ENCODE measurements at places on chromosomes 12 and 14. TPM values are rescaled to one million over a fixed set of nuclear protein-coding genes. Genes with fewer than 3 reads are reported as not detected.

DNA sequence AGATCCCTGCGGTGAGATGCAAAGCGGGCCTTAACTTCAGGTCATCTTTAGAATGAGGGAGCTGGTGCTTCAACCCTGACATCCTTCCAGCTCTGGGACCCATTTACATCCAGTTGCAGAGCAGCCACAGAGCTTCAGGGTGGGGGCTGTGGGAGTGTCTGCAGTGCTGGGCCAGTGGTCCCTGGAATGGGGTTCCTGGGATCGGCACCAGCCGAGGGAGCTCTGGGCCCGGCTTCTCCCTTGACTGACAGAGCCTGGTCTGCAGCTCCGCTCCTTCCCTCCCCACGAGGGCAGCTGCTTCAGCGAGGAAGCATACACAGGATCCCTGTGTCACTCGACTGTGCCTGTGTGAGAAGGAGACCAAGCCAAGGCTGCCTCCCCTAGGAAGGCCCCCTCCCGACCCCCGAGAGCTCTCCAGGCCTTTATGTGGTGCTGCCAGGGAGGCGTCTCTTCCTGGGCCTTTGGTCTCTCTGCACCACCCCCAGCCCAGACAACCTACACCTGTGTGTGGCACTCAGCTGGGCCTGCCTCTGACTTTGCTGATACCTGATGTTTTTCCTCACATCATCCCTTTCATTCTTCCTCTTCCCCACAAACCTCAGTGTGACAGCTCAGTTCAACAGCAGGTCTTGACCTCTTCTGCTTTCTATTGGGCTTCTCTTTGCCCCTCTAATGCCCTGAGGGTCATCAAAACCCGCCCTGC, 48.1 kb upstream of the RIN3 start:
- no peak for DNase-seq

Gene KRT74
- total RNA-seq, result not detected

- no peak for DNase-seq
Observed at GRCh38 chr14:72739446-72740405, 154.2 kb downstream of the DPF3 start.

DNA sequence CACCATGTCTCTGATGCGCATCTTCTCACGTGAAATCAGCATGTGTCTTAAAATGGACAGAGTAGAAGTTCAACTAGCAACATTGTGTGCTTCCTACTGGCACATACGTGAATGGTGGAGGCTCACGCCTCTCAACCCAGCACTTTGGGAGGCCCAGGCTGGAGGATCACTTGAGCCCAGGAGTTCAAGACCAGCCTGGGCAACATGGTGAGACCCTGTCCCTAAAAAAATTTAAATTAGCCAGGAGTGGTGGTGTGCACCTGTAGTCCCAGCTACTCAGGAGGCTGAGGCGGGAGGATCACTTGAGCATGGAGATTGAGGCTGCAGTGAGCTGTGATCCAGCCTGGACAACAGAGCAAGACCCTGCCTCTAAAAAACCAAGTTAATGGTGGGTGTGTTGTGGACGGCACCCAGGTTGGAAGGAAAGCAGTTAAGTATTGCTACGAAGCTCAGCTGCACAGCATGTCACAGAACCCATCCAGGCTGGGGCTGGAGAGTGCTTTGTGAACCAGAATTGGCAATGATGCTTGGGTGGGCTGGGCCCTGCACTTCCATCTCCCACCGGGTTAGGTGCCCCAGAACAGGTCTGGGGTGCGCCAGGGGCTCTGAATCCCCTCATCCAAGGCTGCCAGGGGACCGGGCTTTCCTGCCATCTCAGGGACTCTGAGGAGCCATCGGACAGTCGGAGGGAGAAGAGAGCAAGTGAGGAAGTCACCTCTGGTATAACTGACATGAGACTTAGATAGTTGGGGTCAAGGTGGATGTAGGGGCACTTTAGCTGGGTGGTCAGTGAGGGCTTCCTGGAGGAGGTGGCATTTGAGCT, 33.0 kb upstream of the ULK1 start:
- no peak for DNase-seq

Gene CLEC4E
- total RNA-seq, result not detected

Gene PPP1R1A
- not detected for total RNA-seq

DNA sequence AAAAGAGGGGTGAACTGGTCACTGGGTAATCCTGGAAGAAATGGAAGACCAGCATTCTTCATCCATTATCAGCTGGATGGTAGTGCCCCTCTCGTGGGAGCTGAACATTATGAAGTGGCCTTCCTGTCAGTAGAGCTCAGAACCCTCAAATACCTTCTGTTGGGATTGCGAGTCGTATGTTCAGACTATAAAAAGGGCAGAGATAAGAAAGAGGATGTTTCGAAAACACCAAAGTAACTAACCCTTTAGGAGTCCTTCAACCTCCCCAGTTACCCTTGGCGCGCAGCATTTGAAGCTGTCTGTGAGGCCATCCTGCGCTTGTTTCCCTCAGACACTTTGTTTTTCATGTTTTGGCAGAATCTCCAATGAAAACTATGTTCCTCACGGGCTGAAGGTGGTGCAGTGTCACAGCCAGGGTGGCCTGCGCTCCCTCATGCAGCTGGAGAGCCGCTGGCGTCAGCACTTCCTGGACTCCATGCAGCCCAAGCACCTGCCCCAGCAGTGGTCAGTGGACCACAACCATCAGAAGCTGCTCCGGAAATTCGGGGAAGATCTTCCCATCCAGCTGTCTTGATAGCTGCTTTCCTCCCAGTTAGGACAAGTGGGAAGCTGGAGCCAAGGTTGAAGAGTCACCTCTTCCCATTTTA, 19.3 kb upstream of the GALNT16 start:
- DNase-seq, result no peak

- DNase-seq, result peak; percentile 37
Observed at GRCh38 chr12:66548338-66549049, 130.4 kb downstream of the GRIP1 start.

Data from SK-MEL-5 (cell line).